ENCODE measurements at places on chromosomes 7 and 10.

DNA sequence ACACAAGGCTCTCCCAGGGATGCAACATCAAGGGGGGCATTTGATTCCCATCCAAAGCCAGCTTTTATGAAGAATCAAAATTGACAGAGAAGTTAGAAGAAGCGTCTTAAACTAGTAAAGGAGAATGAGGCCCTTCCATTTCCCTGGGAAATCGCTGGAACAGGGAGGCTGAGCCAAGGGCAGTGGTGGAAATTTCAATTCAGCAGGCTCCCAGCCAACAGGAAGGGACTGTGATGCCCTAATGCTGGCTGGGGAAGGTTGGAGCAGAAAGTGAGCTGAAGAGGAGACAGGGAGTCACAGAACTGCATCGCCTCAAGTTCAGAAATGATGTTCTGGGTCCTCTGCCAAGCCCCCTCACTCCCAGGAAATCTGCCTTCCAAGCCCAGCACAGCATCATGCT lies 517.3 kb downstream of the GRID1 start:
- H3K27me3 ChIP-seq, result no peaks in the 10 kb centered on the region
- H3K4me3 ChIP-seq, result no peak overlapping the region
- H3K36me3 ChIP-seq, result no peaks in the 10 kb centered on the region

DNA sequence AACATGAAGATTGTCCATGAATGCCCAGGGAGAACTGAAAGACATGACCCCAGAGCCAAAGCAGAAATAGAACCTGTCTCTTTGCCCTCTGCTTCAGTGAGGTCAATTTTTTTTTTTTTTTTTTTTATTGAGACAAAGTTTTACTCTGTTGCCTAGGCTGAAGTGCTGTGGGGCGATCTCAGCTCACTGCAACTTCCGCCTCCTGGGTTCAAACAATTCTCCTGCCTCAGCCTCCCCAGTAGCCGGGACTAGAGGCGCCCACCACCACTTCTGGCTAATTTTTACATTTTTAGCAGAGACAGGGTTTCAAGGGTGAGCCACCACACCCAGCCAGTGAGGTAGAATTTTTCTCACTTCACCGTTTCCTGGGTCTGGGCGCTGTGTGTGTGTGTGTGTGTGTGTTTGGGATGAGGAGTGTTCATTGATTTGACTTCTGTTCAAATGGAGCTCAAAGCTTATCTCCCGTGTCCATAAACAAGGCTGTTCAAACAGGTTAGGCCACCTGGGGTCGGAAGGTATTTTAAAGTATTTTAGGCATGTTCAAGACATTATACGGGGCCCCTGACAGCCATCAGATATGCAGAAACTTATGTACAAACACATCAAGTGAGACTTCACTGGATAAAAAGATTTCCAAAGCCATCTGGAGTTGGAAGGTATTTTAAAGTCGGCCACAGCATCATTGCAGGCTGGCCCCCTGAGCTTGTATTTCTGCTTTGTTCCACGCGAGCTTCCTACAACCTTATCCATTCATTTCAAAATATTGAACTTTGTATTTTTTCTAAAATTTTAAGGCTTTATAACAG lies 93.8 kb downstream of the MAP3K8 start:
- H3K27ac ChIP-seq, result no peak overlapping the region
- H3K4me3 ChIP-seq, result no peak overlapping the region
- no peaks in the 10 kb centered on the region for H3K36me3 ChIP-seq
- H3K4me1 ChIP-seq, result peaks cover 6% of the 10 kb centered on the region

GRCh38 chr10:20085115-20085514 lies 268.9 kb downstream of the PLXDC2 start:
- no peaks in the 10 kb centered on the region for H3K27me3 ChIP-seq
- DNase-seq, result peak; percentile 79
- H3K27ac ChIP-seq, result no peak overlapping the region
- peaks cover 4% of the 10 kb centered on the region for H3K4me1 ChIP-seq
- H3K4me3 ChIP-seq, result no peak overlapping the region

GRCh38 chr7:85510287-85510686 lies 323.4 kb upstream of the SEMA3D start:
- H3K4me3 ChIP-seq, result no peak overlapping the region
- H3K27me3 ChIP-seq, result no peaks in the 10 kb centered on the region
- H3K36me3 ChIP-seq, result no peaks in the 10 kb centered on the region
- H3K27ac ChIP-seq, result no peak overlapping the region
- H3K4me1 ChIP-seq, result no peaks in the 10 kb centered on the region

DNA sequence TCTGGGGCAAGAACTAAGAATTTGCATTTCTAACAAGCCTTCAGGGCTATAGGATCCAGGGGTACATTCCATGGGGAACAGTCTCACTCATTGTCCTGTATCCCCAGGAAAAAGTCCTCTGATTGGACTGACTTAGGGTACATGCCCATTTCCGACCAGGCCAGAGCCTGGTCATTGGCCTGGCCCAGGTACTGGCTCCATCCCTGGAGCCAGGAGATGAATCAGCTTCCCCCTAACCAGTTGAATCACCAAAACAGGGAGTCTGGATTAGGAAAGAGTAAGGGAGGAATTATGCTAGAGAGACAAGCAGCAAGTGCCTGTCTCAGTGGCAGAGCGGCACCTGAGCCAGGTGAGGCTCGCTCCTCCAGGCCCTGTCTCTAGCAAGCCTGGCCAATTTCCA lies 137.5 kb downstream of the FGFR2 start:
- no peaks in the 10 kb centered on the region for H3K36me3 ChIP-seq
- H3K27ac ChIP-seq, result no peak overlapping the region
- peaks cover 5% of the 10 kb centered on the region for H3K4me1 ChIP-seq
- H3K4me3 ChIP-seq, result no peak overlapping the region
- DNase-seq, result no peak

GRCh38 chr7:51374936-51375335 lies 58.3 kb upstream of the COBL start:
- no peaks in the 10 kb centered on the region for H3K27me3 ChIP-seq
- H3K4me1 ChIP-seq, result peaks cover 2% of the 10 kb centered on the region
- no peak for DNase-seq
- H3K36me3 ChIP-seq, result no peaks in the 10 kb centered on the region
- H3K27ac ChIP-seq, result no peak overlapping the region
- H3K4me3 ChIP-seq, result no peak overlapping the region

DNA sequence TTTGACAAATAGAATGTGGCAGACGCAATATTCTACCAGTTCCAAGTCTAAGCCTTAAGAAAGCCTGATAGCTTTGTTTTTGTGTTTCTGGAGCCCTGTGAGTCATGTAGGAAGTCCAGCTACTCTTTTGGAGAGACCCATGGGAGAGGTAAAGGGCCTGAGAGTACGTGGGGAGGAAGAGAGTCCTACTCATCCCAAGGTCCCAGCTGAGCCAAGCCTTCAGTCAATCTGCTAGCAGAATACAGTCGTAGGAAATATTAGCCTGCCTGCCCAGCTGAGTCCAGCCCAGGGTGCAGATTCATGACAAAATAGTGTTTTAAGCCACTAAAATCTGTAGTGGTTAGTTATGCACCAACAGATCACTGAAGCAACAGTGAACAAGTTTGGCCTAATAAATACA lies 9.0 kb upstream of the GNA12 start:
- H3K4me3 ChIP-seq, result no peak overlapping the region
- DNase-seq, result no peak
- H3K27me3 ChIP-seq, result no peaks in the 10 kb centered on the region

- no peak overlapping the region for H3K4me3 ChIP-seq
- no peak overlapping the region for H3K27ac ChIP-seq
- H3K36me3 ChIP-seq, result peaks cover 8% of the 10 kb centered on the region
- H3K4me1 ChIP-seq, result no peaks in the 10 kb centered on the region
- DNase-seq, result no peak
- H3K27me3 ChIP-seq, result no peaks in the 10 kb centered on the region
Measured at GRCh38 chr7:141557360-141557759, 6.2 kb downstream of the AGK start.

GRCh38 chr7:2644562-2645273 lies 12.9 kb downstream of the TTYH3 start:
- peaks cover 39% of the 10 kb centered on the region for H3K4me1 ChIP-seq
- H3K36me3 ChIP-seq, result peaks cover 43% of the 10 kb centered on the region
- no peaks in the 10 kb centered on the region for H3K27me3 ChIP-seq

- H3K27ac ChIP-seq, result no peak overlapping the region
- peak; percentile 51 for DNase-seq
- H3K36me3 ChIP-seq, result peaks cover 2% of the 10 kb centered on the region
- H3K4me3 ChIP-seq, result no peak overlapping the region
- no peaks in the 10 kb centered on the region for H3K27me3 ChIP-seq
Measured at GRCh38 chr7:23462846-23463245, 7.4 kb downstream of the IGF2BP3 start.

GRCh38 chr10:25842146-25842545 lies 91.9 kb upstream of the MYO3A start:
- H3K27me3 ChIP-seq, result no peaks in the 10 kb centered on the region
- no peak for DNase-seq
- H3K4me1 ChIP-seq, result no peaks in the 10 kb centered on the region
- H3K27ac ChIP-seq, result no peak overlapping the region
- H3K36me3 ChIP-seq, result no peaks in the 10 kb centered on the region
- H3K4me3 ChIP-seq, result no peak overlapping the region

DNA sequence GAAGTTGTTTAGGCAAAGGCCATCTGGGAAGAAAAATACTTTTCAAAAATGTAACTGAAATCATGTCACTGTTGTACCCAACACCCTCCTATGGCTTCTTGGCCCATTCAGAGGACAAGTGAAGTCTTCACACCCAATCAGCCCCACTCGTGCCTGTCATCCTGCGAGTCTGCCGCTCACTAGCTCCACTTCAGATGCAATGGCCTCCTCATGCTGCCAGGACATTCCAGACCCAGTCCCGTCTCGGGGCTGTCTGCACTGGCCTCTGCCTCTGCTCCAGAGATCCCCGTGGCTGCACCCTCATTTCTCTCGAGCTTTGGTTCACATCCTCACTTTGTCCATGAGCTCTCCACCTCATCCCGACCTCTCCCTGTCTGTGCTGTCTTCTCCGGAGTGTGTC lies 227.1 kb downstream of the KCNMA1 start:
- H3K27me3 ChIP-seq, result no peaks in the 10 kb centered on the region
- DNase-seq, result no peak

GRCh38 chr7:124722292-124722691 lies 43.3 kb downstream of the GPR37 start:
- H3K36me3 ChIP-seq, result no peaks in the 10 kb centered on the region
- H3K4me3 ChIP-seq, result no peak overlapping the region
- H3K27me3 ChIP-seq, result no peaks in the 10 kb centered on the region
- H3K4me1 ChIP-seq, result peaks cover 2% of the 10 kb centered on the region
- H3K27ac ChIP-seq, result no peak overlapping the region

DNA sequence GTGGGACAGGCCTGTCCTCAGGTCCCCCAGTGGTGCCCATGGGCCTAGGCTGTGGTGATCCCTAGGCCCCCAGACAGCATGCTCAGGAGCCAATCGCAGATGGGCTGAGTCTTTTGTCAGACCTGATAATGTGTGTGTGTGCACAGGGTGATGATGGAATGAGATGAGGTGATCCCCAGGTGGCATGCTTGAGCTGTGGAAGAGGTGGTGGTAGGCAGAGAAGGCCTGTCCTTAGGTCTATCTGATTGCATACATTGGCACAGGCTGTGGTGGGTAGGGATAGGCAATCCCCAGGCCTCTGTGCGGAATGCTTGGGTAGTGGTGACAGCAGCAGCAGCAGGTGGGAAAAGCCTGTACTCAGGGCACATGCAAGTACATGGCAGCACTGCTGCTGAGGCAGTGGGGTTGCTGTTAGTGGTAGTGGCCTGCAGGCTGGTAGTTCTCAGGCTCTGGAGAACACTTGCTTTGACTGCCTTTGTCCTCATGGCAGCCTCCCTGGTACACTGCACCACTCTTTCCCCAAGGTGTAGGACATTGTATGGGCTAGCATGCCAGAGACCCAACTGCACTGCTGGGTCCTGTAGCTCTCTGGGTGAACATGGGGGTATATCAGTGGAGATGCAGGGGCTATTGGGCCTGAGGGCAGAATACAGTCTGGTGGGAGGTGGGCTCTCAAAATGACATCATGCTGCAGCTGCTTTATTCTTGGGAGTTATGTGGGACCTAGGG lies 260.9 kb upstream of the PLPP4 start:
- no peaks in the 10 kb centered on the region for H3K36me3 ChIP-seq
- no peak overlapping the region for H3K27ac ChIP-seq
- no peaks in the 10 kb centered on the region for H3K4me1 ChIP-seq
- no peaks in the 10 kb centered on the region for H3K27me3 ChIP-seq
- H3K4me3 ChIP-seq, result no peak overlapping the region

Data from trophoblast cell (in vitro differentiated cells and primary cell).